Psoas muscle (tissue), 8 donors: ENCODE measurements at places on chromosomes 1 and 21. TPM values are rescaled to one million over a fixed set of nuclear protein-coding genes. Genes with fewer than 3 reads are reported as not detected.

DNA sequence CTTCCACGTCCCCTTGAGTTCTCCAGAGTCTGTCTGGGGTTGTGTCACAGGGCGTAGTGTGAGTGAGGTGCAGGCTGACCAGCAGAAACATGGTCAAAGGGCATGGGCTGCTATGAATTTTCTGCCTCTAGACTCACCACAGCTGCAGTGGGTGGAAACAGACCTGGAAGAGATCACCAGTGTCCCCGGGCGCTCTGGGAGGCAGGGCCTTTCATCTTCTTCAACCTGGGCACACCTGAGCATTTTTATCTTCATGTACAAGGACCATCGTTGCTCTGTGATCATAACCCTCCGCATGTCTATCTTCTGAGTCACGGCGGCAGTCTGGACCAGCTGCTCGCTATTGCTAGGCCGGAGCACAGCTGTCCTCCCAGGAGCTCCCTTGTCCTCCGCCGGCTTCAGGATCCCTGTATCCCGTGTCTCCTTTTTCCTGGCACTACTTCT lies 29.6 kb downstream of the DEGS1 start:
- no peak overlapping the region for H3K4me3 ChIP-seq
- no peaks in the 10 kb centered on the region for H3K36me3 ChIP-seq
- H3K4me1 ChIP-seq: peaks cover 9% of the 10 kb centered on the region
- H3K27ac ChIP-seq: no peak overlapping the region
- DNase-seq: no peak

DNA sequence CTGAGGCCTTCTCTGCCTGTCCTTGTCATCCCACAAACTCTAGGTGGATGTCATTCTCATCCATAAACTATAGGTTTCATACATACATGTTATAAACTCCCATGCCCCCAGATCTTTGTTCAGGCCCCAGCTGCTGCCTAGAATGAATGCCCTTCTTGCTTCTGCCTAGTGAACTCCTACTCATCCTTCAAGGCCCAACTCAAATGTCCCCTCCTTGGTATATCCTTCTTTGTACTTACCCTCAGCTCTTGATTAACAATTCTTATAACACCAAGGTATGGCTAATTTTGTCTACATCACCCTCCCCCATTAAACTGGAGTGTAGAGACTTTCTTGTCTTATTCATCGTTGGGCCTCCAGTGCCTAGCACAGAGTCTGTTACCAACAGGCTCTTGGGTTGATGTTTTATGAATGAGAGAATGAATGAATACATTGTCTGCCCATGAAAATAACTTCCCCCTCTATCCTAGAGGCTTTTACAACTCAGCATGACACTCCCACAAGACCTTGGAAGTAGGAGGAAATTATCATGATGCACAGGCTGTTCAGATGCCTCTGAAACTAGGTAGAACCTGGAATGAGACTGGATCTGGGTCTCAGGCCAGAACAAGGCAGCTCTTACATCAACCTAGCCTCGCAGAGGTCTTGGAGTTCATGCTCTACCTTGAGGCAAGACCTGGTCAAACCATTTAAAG lies 26.9 kb downstream of the EPHB2 start:
- H3K27me3 ChIP-seq: no peaks in the 10 kb centered on the region
- H3K27ac ChIP-seq: no peak overlapping the region
- no peaks in the 10 kb centered on the region for H3K4me1 ChIP-seq
- no peak overlapping the region for H3K4me3 ChIP-seq
- DNase-seq: no peak

Gene LCE2A
- polyA plus RNA-seq: not detected

DNA sequence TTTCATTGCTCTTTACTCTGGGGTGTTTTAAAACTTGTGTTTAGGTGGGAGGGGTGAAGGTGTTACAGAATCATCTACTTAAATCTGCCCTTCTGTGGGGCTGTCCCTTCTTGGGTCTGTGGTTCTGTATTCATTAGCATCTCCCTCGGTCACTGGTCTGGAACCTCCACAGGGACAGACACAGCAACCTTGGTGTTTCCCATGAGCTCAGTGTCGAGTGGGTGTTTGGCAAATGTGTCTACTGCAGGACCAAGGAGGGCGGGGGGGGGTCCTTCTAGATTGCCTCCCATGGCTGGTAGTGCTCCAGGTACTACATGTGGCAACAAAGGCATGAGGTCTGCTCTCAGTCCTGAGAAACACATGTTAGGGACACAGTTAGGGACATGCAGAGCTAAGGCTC lies 273.4 kb downstream of the PCP4 start:
- no peak overlapping the region for H3K4me3 ChIP-seq
- H3K4me1 ChIP-seq: no peaks in the 10 kb centered on the region
- DNase-seq: no peak
- no peaks in the 10 kb centered on the region for H3K27me3 ChIP-seq
- H3K36me3 ChIP-seq: no peaks in the 10 kb centered on the region

Gene DCDC2B
- polyA plus RNA-seq: not detected

Gene WDR64
- polyA plus RNA-seq: not detected

- H3K4me3 ChIP-seq: no peak overlapping the region
- no peaks in the 10 kb centered on the region for H3K36me3 ChIP-seq
- H3K4me1 ChIP-seq: no peaks in the 10 kb centered on the region
Measured at GRCh38 chr1:30299393-30299792, 424.0 kb downstream of the MATN1 start.

Gene FBXO2
- polyA plus RNA-seq: 1.1 TPM

DNA sequence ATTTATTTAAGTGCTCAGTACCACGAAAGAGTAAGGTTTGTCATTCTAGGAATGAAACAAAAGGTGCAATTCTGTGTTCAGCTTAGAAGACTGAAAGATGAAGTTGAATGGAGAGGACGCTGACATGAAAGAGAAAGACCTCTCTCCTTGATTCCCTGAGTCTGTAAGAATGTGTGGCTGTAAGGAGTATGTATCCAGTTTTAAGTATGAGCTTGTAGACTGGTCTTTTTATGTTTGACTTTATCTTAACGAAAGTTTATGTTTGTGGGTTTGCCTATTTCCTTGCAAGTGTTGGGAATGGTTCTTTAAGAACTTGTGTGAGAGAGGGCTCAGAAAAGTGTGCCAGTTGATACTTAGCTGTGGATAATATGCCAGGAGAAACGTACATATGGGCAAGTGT lies 1.4 kb downstream of the CHD1L start:
- H3K36me3 ChIP-seq: no peaks in the 10 kb centered on the region
- peak overlapping the region; percentile 96 for H3K27ac ChIP-seq
- no peak for DNase-seq
- H3K4me3 ChIP-seq: peak overlapping the region; percentile 79
- H3K4me1 ChIP-seq: peaks cover 32% of the 10 kb centered on the region

- H3K27me3 ChIP-seq: no peaks in the 10 kb centered on the region
- H3K4me1 ChIP-seq: no peaks in the 10 kb centered on the region
- H3K4me3 ChIP-seq: no peak overlapping the region
Measured at GRCh38 chr21:28916150-28916893, 76.4 kb downstream of the LTN1 start.

DNA sequence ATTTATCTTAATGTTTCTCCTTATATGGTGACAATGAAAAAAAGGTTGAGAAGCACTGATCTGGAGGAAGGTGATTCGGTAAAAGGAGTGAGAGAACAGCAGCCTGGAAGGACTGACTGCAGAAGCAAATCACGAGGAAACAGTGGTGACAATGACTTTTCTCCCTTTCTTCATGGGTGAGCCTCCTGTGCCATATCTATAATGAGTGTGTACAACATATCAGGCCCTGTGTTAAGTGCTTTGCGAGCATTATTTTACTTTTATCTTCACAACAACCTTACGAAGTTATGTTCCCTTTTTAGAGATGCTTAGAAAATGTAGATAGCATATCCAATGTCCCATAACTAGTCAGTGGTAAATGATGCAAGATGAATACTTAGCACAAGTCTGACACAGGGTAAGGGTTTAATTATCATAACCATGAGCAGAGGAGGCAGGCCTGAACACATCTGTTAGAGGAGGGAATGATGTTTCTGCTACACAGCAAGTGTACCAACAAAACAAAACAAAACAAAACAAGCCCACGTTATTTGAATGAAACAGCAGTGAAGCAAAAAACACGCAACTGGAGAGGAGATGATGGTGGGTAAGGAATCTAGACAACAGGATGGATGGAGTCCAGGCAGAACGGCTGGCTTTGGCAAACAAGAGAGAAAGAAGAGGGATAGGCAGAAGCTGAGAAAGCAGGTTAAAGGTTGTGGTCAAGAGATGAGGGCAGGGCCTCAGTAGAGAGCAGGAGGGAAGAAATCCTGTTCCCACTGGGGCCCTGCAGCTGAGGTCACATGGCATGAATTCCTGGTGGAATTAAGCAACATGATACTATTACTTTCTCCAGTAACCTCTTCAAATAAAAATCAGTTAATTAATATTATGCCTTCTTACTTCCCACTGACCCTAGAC lies 29.6 kb downstream of the GNG12 start:
- no peak overlapping the region for H3K27ac ChIP-seq
- no peaks in the 10 kb centered on the region for H3K27me3 ChIP-seq
- no peak overlapping the region for H3K4me3 ChIP-seq
- H3K4me1 ChIP-seq: peaks cover 11% of the 10 kb centered on the region
- no peak for DNase-seq

Gene AMY1B
- not detected for polyA plus RNA-seq

Gene DDR2
- polyA plus RNA-seq: 2.9 TPM

- no peaks in the 10 kb centered on the region for H3K36me3 ChIP-seq
- H3K27ac ChIP-seq: no peak overlapping the region
- no peak for DNase-seq
- H3K4me3 ChIP-seq: no peak overlapping the region
- no peaks in the 10 kb centered on the region for H3K27me3 ChIP-seq
- H3K4me1 ChIP-seq: no peaks in the 10 kb centered on the region
Measured at GRCh38 chr21:29658177-29658933, 281.4 kb downstream of the GRIK1 start.

Gene TDRKH
- polyA plus RNA-seq: 3.6 TPM

GRCh38 chr1:112063781-112064728 lies 74.6 kb upstream of the KCND3 start:
- no peaks in the 10 kb centered on the region for H3K4me1 ChIP-seq
- DNase-seq: no peak
- H3K36me3 ChIP-seq: no peaks in the 10 kb centered on the region
- peaks cover 6% of the 10 kb centered on the region for H3K27me3 ChIP-seq
- H3K27ac ChIP-seq: no peak overlapping the region

Gene LEFTY1
- polyA plus RNA-seq: 0.08 TPM

Gene DENND2C
- polyA plus RNA-seq: 8.7 TPM

GRCh38 chr1:235100194-235100772 lies 28.4 kb downstream of the TOMM20 start:
- H3K27ac ChIP-seq: peak overlapping the region; percentile 27
- peaks cover 3% of the 10 kb centered on the region for H3K4me1 ChIP-seq
- no peak overlapping the region for H3K4me3 ChIP-seq
- no peaks in the 10 kb centered on the region for H3K27me3 ChIP-seq

Gene FMOD
- 4.6 TPM for polyA plus RNA-seq
